Activated CD4-positive, alpha-beta T cell treated with anti-CD3 and anti-CD28 coated beads for 24 hours (primary cell): ENCODE measurements at places on chromosomes 11 and 22.

DNA sequence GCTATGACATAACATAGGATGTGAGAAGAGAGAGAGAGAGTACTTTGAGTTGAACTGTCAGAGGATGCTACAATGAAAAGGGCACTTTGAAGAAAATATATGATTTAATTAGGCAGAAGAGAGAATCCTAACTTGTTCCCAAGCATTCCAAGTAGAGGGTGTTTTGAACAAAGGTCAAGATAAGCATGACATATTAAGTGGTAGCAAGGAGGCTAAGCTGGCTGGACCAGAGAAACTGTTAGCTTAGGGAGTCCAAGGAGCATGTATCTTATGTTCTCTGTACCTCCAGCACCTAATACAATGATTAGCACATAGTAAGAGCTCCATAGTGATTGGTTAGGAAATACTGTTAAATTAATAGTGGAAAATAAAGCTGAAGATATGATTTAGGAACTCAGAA, 479.6 kb downstream of the TMEM135 start:
- no peak for DNase-seq

- DNase-seq, result no peak
Measured at GRCh38 chr11:65636108-65637031, 1.5 kb upstream of the SIPA1 start.

DNA sequence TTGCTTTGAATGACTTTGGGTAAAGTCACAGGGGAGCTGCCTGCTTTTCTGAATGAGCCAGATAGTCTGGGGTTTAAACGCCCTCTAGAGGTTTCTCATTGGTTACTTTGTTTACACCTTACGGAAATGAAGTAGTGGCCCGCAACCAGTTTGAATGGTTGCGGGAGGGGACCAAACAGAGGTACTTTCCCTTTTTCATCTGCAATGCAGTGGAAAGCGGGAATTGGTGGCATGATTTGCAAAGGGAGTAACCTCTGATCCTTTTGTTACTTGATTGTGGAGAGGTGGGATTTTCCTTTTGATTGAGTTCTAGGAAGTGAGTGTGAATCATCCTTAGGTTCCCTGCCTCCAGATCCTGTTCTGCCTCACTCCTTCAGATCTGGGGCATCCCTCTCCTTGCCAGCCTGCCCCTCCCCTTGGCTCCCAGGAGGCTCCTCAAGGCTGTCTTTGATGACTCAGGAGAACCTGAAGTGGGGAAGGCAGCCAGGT, 15.9 kb upstream of the GLYATL1 start:
- DNase-seq, result no peak

DNA sequence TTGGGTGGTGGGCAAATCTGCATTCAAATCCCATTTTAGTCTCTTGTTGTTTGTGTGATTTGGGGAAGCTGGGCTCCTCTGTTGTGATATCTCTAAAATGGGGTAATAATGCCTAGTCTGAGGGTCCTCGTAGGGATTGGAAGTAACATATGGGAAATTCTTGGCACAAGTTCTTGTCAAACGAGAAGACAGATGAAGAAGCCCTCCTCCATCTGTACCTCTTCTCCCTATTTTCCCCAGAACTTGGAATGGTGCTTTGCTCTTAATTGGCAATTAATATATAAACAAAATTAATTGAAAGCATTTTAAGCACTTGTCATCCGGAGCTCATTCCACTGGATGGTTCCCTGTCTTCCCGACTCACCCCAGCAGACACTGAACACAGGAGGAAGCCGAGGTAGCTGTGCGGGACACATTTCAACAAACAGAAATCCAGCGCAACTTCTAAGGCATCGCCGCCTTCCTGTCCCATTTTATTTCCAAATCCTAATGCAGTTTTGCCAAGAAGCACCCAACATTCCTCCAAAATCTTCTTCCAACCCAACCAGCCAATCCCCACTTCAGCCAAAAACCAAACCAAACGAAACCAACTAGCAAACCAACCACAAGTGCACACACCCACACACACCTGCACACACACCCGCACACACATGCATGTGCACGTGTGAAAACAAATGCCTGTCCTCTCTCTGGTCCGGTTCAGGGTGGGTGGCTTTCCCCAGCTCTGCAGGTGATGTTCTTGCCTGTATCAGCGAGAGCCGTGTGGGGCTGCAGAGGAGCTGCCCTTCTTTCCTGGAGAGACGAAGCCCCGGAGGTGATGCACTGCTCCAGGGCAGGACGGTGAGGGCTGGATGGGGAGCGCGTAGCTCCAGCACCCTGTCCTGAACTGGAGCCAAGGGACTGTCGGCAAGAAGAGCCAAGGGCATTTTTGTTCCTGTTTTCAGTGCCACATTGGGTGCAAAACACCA, 100.8 kb upstream of the B3GAT1 start:
- DNase-seq, result no peak

- DNase-seq, result no peak
Measured at GRCh38 chr11:119673759-119674336, 55.2 kb downstream of the NECTIN1 start.

DNA sequence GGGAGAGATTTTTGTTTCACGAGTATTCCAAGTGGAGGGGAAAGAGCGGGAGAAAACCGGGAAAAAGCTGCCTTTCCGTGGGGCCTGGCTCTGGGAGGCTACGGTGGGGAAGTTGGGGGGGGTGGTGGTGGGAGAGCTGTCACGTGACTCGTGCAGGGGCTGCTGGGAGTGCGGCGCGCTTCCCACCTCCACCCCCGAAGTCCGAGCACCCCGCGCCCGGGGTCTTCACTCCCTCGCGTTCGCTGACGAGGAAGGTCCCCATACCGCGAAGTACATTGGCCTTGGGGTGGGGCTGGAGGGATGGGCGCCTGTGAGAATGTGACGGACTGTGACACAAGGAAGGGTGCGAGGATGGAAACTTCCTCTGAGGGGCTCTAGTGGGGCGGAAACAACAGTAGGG, at the start of gene TEX12:
TSS of gene TEX12 (plus strand) at position 228 of the 400 bp plus-strand sequence. CDS start 1,897 bp downstream, outside the sequence.
- no peak for DNase-seq

- no peak for DNase-seq
Measured at GRCh38 chr11:65087216-65087615, 3.2 kb downstream of the ZFPL1 start.

- no peak for DNase-seq
Measured at GRCh38 chr11:115377882-115378296, 126.3 kb downstream of the CADM1 start.
